ENCODE measurements at places on chromosomes 13 and 19.
A peak's percentile ranks its signal among the peaks of the same experiment; 100 is the strongest.

GRCh38 chr19:46678110-46678732 is 17.2 kb upstream of the DACT3 start:
- peak; percentile 79 for DNase-seq

- no peak for DNase-seq
Observed at GRCh38 chr13:46530084-46530935, 22.7 kb upstream of the LRCH1 start.

GRCh38 chr13:43299374-43299773 is 276.0 kb downstream of the DNAJC15 start:
- DNase-seq: no peak

DNA sequence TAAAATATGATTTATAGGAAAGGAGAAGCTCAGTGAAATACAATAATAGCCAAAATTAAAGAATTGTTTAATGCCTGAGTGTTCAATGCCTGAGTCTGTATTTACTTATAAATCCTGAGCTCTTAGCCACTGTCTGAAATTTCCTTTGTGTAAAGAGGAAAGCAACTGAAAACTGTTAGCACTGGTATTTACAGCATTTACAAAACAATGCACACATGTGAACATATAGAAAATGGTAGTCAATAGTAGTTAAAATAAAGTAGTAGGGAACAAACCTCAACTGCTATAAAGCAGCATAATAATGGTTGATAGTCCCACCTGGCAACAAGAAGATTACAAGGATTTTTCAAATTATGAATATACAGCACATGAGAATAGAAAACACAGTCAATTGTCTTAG is 1137.1 kb upstream of the ATXN8OS start:
- no peak for DNase-seq

DNA sequence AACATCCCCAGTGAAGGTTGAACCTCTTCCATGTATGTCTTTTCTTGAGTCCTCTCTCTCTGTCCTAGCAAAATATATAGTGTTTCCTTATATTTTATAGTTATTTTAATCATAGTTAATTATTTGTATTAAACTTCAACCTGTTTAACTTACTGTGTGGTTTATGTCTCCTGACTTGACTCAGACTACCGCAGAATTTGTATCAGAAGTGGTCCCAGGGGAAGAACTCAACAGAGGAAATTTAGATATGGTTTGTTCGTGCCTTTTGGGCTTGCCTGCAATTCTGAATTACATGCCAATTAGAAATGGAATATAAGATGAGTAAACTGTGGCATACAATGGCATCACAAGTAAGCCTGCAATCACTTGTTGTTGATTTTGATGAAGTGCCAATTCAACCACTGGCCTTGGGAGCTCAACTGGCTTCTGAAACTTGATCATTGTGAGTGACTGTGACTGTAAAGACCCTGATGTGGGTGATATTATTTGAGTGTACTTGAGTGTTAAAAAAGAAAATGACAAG is 1459.5 kb upstream of the PCDH20 start:
- no peak for DNase-seq
